HT1080 (cell line): ENCODE measurements at places on chromosomes 1 and 21. TPM values are rescaled to one million over a fixed set of nuclear protein-coding genes. Genes with fewer than 3 reads are reported as not detected.

GIPC2 gene
- not detected in 2 replicates for total RNA-seq

CACNA1S gene
- total RNA-seq, result not detected in 2 replicates

MFSD2A gene
- 0.19 and 0.37 TPM in 2 replicates for total RNA-seq

RIPPLY3 gene
- not detected in 2 replicates for total RNA-seq

CNR2 gene
- total RNA-seq, result not detected in 2 replicates

- no peak for DNase-seq
These were observed 200.1 kb upstream of the DAB1 start for GRCh38 chr1:57623791-57624538.

DNA sequence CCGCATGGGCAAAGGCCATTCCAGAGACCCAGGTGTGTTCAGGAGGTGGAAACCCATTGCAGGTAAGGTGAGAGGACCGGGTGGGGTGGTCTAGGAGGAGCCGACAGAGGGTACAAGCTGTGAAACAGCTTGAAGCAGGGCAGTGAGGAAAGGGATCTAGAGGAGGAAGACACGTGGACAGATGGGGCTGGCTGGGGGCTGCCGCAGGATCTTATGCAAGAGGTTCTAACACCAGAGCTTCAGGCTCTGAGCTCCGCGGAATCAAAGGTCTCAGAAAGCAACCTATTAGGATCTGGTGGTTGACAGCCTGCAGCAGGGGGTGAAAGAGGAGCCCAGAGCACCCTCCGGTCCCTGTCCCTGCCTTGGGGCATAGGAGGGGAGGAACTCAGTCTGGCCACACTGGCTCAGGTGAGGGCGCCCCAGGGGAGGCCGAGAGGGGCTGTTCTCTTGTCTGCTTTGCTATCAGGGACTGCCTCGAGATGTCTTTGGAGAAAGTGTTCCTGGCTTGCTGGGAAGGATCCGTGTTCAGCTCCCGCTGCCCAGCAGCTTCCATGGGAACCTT is 1.9 kb downstream of the TFF1 start:
- no peak for DNase-seq

- DNase-seq, result peak; percentile 47
These were observed 56.7 kb downstream of the OVGP1 start for GRCh38 chr1:111370871-111371270.

GRCh38 chr1:22537441-22538139 is 25.7 kb upstream of the EPHA8 start:
- DNase-seq, result no peak

DNA sequence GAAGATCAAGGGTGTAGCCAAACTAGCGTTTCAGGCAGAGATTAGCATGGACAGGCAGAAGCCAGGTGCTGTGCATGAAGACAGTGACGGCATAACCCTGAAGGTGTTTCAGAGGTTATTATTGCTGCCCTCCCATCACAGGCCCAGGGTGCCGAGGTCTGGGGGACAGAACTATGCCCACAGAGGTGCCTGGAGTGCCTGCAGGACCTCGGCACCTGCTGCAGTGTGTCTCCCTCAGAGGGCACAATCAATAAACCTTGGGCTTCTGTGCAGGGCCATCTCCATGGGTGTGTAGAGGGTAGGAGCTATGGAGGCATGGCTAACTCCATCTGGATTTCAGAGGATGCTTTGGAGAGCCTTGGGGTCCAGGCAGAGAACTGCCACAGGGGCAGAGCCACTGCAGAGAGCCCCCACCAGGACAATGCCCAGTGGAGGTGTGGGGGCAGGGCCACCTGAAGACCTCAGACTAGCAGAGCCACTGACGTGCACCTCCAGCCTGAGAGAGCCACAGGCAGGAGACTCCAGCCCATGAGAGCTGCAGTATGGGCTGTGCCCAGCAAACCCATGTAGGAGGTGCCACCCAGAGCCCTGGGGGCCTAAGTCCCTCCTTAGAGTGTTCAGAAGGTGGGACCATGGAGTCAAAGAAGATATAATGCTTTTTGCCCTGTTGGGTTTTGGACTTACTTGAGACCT is 5.7 kb upstream of the ABCG1 start:
- no peak for DNase-seq

- peak; percentile 92 for DNase-seq
These were observed 284.1 kb upstream of the BEND5 start for GRCh38 chr1:49060766-49061165.

DNA sequence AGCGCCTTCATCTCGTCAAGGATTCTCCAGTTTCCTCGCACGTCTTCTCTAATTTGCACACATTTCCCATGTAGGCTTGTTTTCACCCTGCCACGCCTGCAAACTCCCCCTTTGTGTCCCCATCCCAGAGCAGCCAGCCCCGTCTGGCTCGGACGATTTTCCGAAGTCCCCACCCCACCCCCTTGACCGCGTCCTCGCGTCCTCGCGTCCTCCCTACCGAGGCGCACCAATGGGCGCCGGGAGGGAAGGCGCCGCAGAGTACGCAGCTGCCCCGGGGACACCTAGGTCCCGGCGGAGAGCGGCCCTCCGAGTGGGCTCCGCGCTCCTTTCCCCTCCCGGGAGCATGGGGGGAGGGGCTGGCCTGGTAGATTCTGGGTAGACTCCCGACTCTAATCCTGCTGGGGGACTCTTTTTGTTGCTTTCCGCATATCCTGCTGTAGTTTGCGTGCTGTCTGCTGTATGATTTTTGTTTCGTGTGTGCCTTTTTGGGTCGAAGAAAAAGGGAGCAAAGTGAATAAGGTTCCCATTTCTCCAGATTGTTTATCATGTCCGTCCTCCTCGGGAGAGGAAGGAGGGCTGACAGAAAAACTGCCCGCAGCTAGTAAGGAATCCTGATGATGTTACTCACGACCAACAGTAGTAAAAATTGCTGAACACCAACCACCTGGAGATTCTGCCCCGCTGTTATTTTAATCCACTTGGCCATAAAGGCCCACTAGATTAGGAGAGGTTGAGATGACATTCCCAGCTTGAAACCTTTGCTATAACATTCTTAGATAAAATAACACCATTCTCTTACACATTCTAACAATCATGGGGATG is 1.5 kb downstream of the CACHD1 start:
- no peak for DNase-seq

- DNase-seq, result peak; percentile 93
These were observed 14.1 kb downstream of the INPP5B start for GRCh38 chr1:37932759-37933158.

GRCh38 chr1:213345621-213346020 is 294.6 kb downstream of the RPS6KC1 start:
- DNase-seq, result no peak

GRCh38 chr1:20891091-20891490 is 104.0 kb upstream of the HP1BP3 start:
- no peak for DNase-seq

- DNase-seq, result no peak
These were observed at the start of gene RSPO1 for GRCh38 chr1:37634244-37634991. TSS of gene RSPO1 (minus strand) at chr1:37634892. CDS start at chr1:37629661, 5,231 bp downstream.

GRCh38 chr1:3050603-3051002 is 18.4 kb upstream of the PRDM16 start:
- DNase-seq, result no peak

GRCh38 chr1:221510793-221511503 is 230.9 kb downstream of the DUSP10 start:
- DNase-seq, result no peak

- no peak for DNase-seq
These were observed 3.1 kb downstream of the EVA1B start for GRCh38 chr1:36320291-36320761.

- no peak for DNase-seq
These were observed 12.7 kb upstream of the ETV3L start for GRCh38 chr1:157112186-157112867.

- peak; percentile 45 for DNase-seq
These were observed 6.4 kb upstream of the CSF1 start for GRCh38 chr1:109904105-109904817.

GRCh38 chr1:34359411-34359810 is 182.7 kb downstream of the C1orf94 start:
- DNase-seq, result no peak

DNA sequence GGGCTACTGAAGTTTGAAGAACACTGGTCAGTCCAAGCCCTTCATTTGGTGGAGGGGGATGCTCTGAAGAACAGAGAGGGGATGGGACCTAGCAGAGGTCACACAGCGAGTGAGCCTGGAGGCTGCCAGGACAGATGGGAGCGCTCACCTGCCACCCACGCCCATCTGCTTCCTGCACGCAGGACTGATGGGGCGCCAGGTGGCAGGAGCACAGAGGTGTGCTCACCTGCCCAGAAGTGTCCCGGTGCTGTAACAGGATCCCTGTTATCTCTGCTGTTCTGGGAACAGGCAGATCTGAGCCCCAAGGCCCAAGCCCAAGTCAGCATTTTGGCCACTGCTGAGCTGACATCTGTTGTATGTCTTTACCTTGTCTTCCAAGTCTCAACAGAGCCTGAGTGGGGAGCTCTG is 40.5 kb downstream of the EPHB2 start:
- DNase-seq, result no peak

DNA sequence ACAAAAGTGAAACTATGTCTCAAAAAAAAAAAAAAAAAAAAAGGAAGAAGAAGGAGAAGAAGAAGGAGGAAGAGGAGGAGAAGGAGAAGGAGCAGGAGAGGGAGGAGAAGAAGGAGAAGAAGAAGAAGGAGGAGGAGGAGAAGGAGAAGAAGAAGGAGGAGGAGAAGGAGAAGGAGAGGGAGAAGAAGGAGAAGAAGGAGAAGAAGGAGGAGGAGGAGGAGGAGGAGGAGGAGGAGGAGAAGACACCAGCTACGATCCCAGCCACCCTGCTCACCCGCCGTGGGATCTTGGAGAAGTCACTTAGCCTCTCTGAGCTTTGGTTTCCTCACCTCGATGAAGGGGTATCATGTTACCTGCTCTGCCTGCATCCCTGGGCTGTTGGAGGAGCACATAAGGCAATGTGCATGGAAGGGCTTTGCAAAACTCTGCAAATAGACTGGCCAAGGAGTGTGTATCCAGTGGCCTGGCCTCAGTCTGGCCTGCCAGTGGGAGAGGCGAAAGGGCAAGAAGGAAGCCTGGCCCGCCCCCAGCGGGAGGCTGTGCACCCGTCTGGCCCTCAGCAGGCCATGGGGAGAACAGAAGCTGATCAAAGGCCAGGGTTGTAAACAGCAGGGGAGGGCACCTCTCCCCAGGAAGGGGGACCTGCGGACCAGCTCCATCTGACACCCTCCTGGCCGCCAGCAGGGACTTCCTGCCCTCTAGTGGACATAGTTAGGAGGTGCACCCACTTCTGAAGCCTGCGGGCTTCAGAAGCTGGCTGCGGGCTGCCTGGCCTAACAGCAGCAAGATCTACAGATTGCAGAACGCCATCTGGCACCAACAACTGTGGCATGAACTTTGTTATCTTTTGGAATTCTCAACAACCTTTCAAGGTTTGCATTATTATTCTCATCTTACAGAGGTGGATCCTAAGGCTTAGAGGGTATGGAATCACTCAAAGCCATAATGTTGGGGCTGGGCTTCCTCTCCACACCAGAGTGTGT is 19.2 kb upstream of the CDK18 start:
- peak; percentile 73 for DNase-seq
